Natural killer cell (primary cell): ENCODE measurements at places on chromosomes 5 and 9.
A peak's percentile ranks its signal among the peaks of the same experiment; 100 is the strongest.

DNA sequence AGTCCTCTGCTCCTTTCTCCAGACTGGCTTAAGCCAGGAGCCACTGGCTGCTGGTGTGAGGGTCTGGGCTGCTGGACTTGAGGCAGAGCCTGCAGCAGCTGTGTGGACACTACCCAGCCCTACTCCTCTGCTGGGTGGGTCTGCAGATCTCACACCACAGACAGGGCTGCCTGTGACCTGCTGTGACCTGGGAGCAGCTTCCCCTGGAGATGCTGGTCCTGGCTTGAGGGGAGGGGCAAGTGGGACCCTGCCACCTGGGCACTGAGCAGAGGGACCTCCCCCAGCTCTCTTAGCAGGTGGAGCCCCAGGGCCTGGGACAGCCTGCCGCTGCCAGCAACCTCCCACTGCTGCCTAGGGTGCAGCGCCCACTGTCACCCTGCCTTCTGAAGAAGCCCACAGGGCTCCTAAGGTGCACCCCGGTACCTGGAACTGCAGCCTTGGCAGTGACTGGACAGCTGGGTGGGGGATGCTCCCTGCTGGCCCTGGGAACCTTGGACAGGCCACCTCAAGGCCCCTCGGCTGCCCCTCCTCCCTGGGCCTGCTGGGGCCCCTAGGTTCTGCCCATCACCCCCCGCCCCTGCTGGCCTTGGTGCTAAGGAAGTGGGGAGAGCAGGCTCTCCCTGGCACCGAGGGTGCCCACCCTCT lies 9.1 kb downstream of the CACFD1 start:
- H3K27ac ChIP-seq: no peak overlapping the region
- peaks cover 3% of the 10 kb centered on the region for H3K4me1 ChIP-seq
- H3K27me3 ChIP-seq: no peaks in the 10 kb centered on the region
- no peak overlapping the region for H3K4me3 ChIP-seq

DNA sequence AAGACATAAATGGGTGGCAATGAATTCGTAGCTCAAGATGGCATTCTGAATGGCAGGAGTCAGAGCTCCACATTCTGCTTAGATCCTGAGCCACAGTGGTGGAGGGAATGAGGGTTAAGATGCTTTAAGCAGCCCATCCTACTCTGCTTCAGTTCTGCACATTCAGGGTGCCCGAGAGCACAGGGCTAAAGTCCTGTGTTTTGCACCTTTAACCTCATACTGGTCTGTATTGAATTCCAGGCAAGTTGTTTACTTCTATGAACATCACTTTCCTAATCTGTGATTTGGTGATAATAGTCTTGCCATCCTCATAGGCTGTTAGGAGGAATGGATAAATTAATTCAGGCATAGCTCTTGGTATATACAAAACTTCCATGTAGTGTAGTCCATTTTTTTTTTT lies 321.6 kb upstream of the CD180 start:
- H3K27me3 ChIP-seq: no peaks in the 10 kb centered on the region
- no peak overlapping the region for H3K27ac ChIP-seq
- H3K4me3 ChIP-seq: no peak overlapping the region

DNA sequence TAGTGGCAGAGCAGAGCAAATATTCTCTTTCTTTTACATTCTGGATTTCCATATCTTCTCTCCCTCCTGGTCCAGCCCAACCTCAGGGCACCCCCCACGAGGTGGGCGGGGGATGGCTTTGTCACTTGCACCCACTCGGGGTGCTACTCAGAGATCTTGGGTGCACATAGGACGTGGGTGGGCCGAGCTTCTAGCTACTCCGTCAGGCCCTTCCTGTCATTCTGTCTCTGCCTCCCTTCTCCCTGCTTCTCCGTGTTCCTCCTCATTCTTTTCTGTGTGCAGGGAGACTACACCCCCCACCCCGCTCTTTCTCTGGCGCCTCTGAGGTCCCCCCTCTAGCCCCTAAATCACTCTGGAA lies 19.5 kb downstream of the PCDHGC5 start:
- no peak for DNase-seq
- H3K4me1 ChIP-seq: peaks cover 37% of the 10 kb centered on the region
- H3K36me3 ChIP-seq: no peaks in the 10 kb centered on the region
- H3K4me3 ChIP-seq: no peak overlapping the region

DNA sequence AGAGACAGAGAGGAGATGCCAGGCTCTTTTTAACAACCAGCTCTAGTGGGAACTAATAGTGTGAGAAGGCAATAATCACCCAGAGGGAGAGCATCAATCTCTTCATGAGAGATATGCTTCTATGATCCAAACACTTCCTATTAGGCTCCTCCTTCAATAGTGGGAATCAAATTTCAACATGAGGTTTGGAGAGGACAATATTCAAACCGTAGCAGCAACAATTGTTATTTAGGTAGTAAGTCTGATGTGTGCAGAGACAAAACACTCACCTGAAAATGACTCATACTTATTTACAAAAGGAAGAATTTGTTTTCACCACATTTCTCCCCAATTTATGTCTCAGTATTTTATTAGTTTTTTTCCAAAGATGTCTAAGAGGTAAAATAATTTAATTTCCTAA lies 144.3 kb downstream of the ST8SIA4 start:
- no peaks in the 10 kb centered on the region for H3K36me3 ChIP-seq
- H3K4me3 ChIP-seq: no peak overlapping the region
- H3K27ac ChIP-seq: no peak overlapping the region

DNA sequence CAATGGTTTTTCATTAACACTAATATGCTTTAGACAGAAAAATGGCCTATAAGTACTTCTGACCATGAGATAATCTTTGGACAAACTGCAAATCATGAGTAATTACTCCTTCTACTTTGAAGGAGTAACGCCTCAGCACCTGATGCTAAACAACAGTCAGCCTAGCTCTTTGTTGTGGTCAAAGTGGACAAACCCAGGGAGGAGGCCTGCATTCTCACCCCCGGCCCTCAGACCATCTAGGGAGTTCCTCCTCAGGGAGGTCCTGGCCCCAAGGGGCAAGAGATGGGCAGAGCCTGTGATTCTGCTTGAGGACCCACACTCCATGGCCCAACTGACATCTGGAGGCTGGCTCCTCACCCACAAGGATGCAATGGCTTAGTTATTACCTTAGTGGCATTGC lies 48.2 kb upstream of the ANGPTL2 start:
- H3K27ac ChIP-seq: no peak overlapping the region
- H3K36me3 ChIP-seq: no peaks in the 10 kb centered on the region
- DNase-seq: no peak
- H3K4me1 ChIP-seq: peaks cover 7% of the 10 kb centered on the region
- H3K27me3 ChIP-seq: no peaks in the 10 kb centered on the region
- H3K4me3 ChIP-seq: no peak overlapping the region

DNA sequence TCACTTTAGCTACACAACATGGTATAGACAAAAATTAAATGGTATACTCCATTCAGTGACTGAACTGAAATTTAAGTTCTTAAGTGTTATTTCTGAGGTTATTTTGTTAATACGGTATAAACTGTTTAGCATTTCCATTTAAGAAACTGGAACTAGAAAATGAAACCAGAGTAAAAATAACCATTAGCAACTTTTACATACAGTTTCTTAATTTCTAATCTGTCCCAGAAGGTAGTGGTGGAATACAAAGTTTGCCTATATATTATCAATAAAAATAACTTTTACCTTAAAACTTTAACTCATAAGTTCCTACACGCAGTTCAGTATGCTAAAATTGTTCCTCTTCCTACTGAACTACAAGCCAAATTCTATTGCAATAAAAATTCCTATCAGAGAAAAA lies 10.3 kb downstream of the GOLPH3 start:
- no peak overlapping the region for H3K27ac ChIP-seq
- no peak for DNase-seq
- peaks cover 17% of the 10 kb centered on the region for H3K4me1 ChIP-seq
- peaks cover 21% of the 10 kb centered on the region for H3K36me3 ChIP-seq
- H3K27me3 ChIP-seq: no peaks in the 10 kb centered on the region

DNA sequence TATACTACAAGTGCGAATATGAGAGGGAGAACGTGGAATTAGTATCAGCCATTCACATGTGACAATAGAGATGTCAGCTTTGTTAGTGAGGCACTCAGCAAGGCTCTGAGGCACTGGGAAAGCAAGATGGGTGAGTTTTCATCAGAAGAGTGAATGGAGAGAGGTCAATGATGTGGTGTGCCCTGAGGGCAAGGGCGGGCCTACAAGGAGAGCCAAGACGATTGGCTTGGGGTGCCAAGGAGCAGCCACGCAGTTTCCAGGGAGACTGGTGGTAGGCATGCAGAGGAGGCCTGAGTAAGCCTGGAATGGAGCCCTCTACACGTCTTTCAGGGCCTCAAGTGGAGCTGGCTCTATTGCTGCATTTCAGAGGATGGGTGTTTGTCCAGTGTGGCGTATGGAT lies 24.7 kb downstream of the BTF3 start:
- no peak overlapping the region for H3K4me3 ChIP-seq
- DNase-seq: no peak
- H3K27ac ChIP-seq: no peak overlapping the region
- no peaks in the 10 kb centered on the region for H3K36me3 ChIP-seq
- H3K27me3 ChIP-seq: peaks cover 2% of the 10 kb centered on the region

- H3K27me3 ChIP-seq: no peaks in the 10 kb centered on the region
- H3K4me1 ChIP-seq: no peaks in the 10 kb centered on the region
- no peaks in the 10 kb centered on the region for H3K36me3 ChIP-seq
- no peak overlapping the region for H3K4me3 ChIP-seq
Measured at GRCh38 chr9:83526901-83527300, 11.3 kb downstream of the FRMD3 start.

- peaks cover 6% of the 10 kb centered on the region for H3K4me1 ChIP-seq
- H3K36me3 ChIP-seq: peaks cover 8% of the 10 kb centered on the region
- no peak overlapping the region for H3K27ac ChIP-seq
- H3K4me3 ChIP-seq: no peak overlapping the region
- H3K27me3 ChIP-seq: no peaks in the 10 kb centered on the region
- no peak for DNase-seq
Measured at GRCh38 chr5:96683392-96683791, 21.2 kb downstream of the CAST start.

- H3K4me1 ChIP-seq: peaks cover 2% of the 10 kb centered on the region
- H3K27me3 ChIP-seq: no peaks in the 10 kb centered on the region
- no peak overlapping the region for H3K4me3 ChIP-seq
- H3K36me3 ChIP-seq: peaks cover 24% of the 10 kb centered on the region
Measured at GRCh38 chr9:95468791-95469190, 48.0 kb downstream of the PTCH1 start.

- H3K4me3 ChIP-seq: no peak overlapping the region
- no peak for DNase-seq
- H3K36me3 ChIP-seq: no peaks in the 10 kb centered on the region
- H3K4me1 ChIP-seq: no peaks in the 10 kb centered on the region
- H3K27ac ChIP-seq: no peak overlapping the region
- H3K27me3 ChIP-seq: no peaks in the 10 kb centered on the region
Measured at GRCh38 chr5:171736976-171737891, 48.4 kb upstream of the SMIM23 start.

GRCh38 chr5:39194466-39195136 lies 24.8 kb downstream of the FYB1 start:
- peaks cover 14% of the 10 kb centered on the region for H3K36me3 ChIP-seq
- H3K4me3 ChIP-seq: no peak overlapping the region
- peaks cover 39% of the 10 kb centered on the region for H3K4me1 ChIP-seq

DNA sequence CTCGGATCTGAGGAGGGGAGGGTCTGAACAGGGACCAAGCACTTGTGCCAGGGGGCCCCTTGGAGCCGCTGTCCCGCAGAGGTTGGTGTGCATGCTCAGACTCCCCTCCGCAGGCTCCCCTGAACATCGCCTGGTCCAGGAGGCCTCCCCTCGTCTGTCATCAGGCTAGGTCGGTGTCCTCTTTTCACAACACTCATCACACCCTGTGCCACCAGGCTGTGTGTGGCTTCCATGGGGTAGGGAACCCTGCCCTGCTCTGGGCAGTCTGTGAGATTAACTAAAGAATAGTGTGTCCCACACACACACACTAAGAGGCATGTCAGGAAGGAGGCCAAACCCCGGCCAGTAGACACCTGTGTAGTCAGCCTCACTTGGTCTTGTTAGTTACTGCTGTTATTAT lies 119.3 kb downstream of the C5orf15 start:
- H3K4me1 ChIP-seq: peaks cover 11% of the 10 kb centered on the region
- H3K4me3 ChIP-seq: no peak overlapping the region
- H3K27me3 ChIP-seq: no peaks in the 10 kb centered on the region
- no peaks in the 10 kb centered on the region for H3K36me3 ChIP-seq
- no peak overlapping the region for H3K27ac ChIP-seq
- no peak for DNase-seq

DNA sequence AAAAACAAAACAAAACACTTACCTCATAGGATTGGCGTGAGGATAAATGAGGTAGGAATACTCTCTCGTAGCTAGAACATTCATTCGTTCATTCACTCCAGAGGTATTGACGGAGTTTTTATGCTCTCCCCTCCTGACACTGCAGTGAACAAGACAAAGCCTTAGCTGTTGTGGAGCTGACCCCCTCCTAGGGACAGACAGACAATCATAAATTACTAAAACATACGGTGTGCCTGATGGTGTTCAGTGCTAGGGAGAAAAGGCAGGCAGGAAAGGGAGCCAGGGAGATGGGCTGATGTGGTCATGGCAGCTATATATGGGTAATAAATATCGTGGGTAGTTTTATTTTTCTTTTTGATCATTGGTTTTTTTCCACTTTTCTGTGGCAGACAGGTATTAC lies 5.7 kb upstream of the BRD3 start:
- H3K27me3 ChIP-seq: peaks cover 7% of the 10 kb centered on the region
- no peak overlapping the region for H3K27ac ChIP-seq
- H3K4me3 ChIP-seq: no peak overlapping the region
- peaks cover 6% of the 10 kb centered on the region for H3K4me1 ChIP-seq

DNA sequence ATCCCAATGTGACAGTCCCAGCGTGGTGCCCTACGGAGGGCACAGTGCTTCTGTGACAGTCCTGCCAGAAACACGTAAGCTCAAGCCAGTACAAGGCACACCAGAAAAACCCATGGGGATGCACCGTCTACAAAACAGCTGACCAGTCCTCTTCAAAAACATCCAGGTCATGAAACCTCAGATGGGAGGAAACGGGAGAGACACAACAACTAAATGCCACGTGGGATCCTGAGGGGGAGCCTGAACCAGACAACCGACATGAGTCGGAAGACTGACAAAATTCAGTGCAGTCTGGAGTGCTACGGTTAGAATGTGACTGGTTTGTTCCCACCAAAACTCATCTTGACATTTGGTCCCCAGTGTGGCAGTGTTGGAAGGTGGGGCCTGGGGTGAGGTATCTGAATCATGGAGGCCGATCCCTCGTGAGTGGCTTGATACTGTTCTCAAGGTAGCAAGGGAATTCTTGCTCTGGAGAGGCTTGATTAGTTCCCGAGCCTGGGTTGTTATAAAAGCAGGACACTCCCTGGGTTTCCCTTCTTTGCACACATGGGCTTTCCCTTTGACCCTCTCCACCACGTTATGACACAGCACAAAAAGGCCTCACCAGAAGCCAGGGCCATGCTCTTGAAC lies 55.4 kb downstream of the ADAMTS2 start:
- no peak overlapping the region for H3K4me3 ChIP-seq
- no peak for DNase-seq
- H3K27ac ChIP-seq: no peak overlapping the region
- H3K36me3 ChIP-seq: no peaks in the 10 kb centered on the region

GRCh38 chr5:74082512-74083055 lies 456.6 kb downstream of the ARHGEF28 start:
- no peaks in the 10 kb centered on the region for H3K36me3 ChIP-seq
- H3K4me3 ChIP-seq: no peak overlapping the region
- H3K4me1 ChIP-seq: no peaks in the 10 kb centered on the region

- peak; percentile 67 for DNase-seq
- H3K27me3 ChIP-seq: no peaks in the 10 kb centered on the region
- H3K4me3 ChIP-seq: peak overlapping the region; percentile 100
- peak overlapping the region; percentile 99 for H3K27ac ChIP-seq
Measured at GRCh38 chr5:134175921-134176510, 734 bp downstream of the SKP1 start.
